ENCODE measurements at places on chromosomes 5 and 9. TPM values are rescaled to one million over a fixed set of nuclear protein-coding genes. Genes with fewer than 3 reads are reported as not detected.

The SPATA31D4 gene
- polyA plus RNA-seq = not detected

The YTHDC2 gene
- polyA plus RNA-seq = 9.1 TPM

The KCTD16 gene
- polyA plus RNA-seq = 0.23 TPM

The PCDHA10 gene
- 1.9 TPM for polyA plus RNA-seq

DNA sequence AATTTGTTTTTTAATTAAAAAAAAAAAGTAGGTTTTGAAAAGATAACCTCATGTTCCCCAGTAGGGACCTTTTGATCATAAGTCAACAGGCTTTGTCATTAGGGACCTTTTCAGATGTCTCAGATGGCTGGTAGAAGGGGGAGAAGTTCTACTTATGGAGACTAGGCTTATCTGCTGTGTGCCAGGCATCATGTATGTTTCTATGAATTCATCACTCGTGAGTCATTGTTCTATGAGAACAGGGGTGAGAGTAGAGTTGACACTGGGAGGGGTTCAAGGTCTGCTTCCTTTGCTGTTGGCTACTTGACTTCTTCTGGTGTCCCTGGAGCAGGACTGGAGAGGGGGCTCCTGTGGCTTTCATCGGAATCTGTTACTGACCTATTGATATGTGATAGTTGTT lies 138.8 kb downstream of the KDM4C start:
- DNase-seq = no peak
- H3K36me3 ChIP-seq = no peaks in the 10 kb centered on the region
- H3K4me1 ChIP-seq = peaks cover 4% of the 10 kb centered on the region
- H3K27me3 ChIP-seq = no peaks in the 10 kb centered on the region

- no peak overlapping the region for H3K27ac ChIP-seq
- no peak overlapping the region for H3K4me3 ChIP-seq
- no peaks in the 10 kb centered on the region for H3K27me3 ChIP-seq
Observed at GRCh38 chr9:101307051-101307450, 77.8 kb downstream of the BAAT start.

GRCh38 chr9:121945281-121945680 lies 147.8 kb downstream of the TTLL11 start:
- H3K4me3 ChIP-seq = no peak overlapping the region
- H3K4me1 ChIP-seq = no peaks in the 10 kb centered on the region
- no peaks in the 10 kb centered on the region for H3K36me3 ChIP-seq

DNA sequence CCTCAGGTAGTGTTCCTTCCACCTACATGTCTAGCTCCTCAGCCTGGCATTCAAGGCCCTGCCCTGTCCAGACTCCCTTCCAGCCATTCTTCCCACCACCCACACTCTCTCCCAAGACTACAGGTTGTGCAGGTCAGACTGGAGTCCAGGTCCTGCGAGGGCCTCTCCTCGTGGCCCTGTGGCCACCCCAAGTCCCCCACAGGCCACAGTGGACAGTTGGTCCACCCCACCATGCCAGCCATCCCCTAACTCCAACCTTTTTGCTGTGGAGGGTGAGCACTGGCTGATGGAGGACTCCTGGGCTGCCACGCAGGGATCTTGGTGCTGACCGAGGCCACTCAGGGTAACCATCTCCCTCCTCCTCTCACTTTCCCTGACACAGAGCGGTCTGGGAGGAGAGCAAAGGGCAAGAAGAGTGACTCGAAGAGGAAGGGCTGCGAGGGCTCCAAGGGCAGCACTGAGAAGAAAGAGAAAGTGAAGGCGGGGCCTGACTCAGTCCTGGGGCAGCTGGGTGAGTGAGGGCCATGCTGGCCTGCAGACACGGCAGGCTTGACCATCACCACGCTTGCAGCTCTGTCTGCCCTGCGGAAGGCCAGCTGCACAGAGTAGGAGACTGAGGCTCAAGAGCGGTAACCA lies 51.0 kb downstream of the JADE2 start:
- DNase-seq = no peak
- no peaks in the 10 kb centered on the region for H3K4me1 ChIP-seq
- no peaks in the 10 kb centered on the region for H3K36me3 ChIP-seq
- no peak overlapping the region for H3K4me3 ChIP-seq
- H3K27ac ChIP-seq = no peak overlapping the region

DNA sequence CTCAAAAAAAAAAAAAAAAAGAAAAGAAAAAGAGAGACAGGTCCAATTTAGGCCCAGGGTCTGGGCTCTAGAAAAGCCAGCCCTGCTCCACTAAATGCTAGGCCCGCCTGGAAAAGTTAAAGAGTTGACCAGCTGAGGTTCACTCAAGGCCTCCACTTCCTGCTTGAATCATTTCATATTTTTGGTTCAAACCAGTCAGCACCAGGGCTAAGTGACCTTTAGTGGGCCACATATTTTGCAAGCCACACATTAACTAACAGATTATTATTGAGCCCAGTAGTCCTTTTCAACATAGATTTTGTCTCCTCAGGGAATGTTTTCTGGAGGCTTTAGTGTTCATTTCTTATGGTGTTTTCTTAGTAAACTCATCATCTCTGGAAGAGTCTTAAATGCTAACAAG lies 156.6 kb downstream of the TLR4 start:
- no peaks in the 10 kb centered on the region for H3K27me3 ChIP-seq
- H3K27ac ChIP-seq = no peak overlapping the region
- no peak overlapping the region for H3K4me3 ChIP-seq

DNA sequence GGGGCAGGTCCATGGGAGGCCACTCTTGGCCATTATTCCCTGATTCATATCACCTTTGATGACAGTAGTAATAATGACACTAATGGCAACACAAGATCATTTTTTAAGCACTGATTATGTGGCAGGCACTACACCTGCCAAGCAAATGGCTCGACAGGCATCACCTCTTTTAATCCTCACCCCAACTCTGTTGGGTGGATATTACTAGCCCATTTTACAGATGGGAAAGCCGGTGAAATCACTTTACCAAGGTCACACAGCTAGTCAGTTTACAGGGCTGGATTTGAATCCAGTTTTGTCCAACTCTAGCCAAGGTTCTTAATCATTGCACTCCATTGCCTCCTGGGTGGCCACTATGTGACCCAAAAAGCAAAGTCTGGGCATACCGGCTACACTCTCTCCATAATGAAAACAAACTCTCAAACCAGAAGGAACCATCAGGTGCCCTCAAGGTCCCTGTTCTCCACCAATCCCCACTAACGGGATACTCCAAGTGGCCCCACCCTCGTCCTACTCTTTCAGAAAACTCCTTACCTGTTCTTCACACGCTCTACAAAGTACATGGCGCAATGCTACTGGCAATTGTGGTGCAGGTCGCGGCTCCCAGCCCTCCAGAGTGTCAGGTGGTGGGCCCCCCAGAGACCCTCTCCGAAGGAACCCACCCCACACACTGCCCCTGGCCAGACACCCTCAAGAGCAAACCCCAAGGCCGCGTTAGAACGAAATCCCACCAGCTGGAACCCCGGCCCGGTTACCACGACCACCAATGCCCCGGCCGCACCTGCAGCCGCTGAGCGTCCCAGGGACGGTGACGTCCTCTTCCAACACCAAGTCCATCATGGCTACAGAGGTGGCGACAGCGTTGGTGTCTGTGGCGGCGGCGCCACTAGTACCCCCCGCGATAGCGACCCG lies 572 bp downstream of the CDK5RAP2 start:
- no peak overlapping the region for H3K27ac ChIP-seq
- H3K36me3 ChIP-seq = no peaks in the 10 kb centered on the region
- H3K4me3 ChIP-seq = peak overlapping the region; percentile 99
- peaks cover 6% of the 10 kb centered on the region for H3K4me1 ChIP-seq
- H3K27me3 ChIP-seq = no peaks in the 10 kb centered on the region

- no peak for DNase-seq
- no peaks in the 10 kb centered on the region for H3K27me3 ChIP-seq
- no peak overlapping the region for H3K4me3 ChIP-seq
- H3K4me1 ChIP-seq = no peaks in the 10 kb centered on the region
- no peak overlapping the region for H3K27ac ChIP-seq
Observed at GRCh38 chr5:84292000-84292642, 92.6 kb downstream of the EDIL3 start.
